HL-60 (cell line): ENCODE measurements at places on chromosomes 2 and 18.

- DNase-seq: peak; percentile 37
Observed at GRCh38 chr18:57523171-57523956, 63.1 kb downstream of the FECH start.

DNA sequence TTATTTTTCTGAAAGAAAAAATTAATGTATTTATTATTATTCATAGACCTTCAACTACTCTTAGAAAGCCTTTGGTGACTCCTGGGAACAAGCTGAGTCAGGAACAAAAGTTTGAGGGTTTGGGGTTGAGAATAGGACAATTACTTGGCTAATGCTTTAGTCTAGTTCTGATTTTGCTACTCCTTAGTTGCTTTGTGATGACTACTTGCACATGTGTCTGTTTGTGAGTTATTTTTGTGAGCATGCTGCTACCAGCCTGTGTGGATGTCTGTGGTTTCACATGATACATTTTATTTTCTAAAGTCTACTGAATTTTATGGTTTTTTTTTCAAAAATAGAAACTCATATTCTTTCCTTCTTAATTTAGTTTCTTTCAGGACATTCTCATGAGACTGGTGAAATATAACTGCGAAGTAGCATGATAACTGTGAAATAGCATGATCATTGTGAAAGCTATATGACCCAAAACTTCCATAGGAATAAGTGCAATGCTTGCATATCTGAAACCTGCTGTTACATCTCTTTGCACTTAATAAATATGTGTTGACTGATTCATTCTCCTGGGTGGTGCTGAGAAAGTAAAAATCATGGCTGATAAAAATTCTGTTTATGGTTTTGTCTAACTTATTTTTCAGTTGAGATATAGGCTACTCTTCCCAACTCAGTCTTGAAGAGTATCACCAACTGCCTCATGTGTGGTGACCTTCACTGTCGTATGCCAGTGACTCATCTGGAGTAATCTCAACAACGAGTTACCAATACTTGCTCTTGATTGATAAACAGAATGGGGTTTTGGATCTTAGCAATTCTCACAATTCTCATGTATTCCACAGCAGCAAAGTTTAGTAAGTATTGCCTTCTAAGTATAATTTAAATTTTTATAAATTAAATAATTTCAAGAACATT, 17.9 kb upstream of the IL18R1 start:
- no peak for DNase-seq

GRCh38 chr2:183123959-183124221, 353 bp upstream of the NUP35 start:
- DNase-seq: no peak

- no peak for DNase-seq
Observed at GRCh38 chr2:100121124-100121718, 21.2 kb downstream of the AFF3 start.

DNA sequence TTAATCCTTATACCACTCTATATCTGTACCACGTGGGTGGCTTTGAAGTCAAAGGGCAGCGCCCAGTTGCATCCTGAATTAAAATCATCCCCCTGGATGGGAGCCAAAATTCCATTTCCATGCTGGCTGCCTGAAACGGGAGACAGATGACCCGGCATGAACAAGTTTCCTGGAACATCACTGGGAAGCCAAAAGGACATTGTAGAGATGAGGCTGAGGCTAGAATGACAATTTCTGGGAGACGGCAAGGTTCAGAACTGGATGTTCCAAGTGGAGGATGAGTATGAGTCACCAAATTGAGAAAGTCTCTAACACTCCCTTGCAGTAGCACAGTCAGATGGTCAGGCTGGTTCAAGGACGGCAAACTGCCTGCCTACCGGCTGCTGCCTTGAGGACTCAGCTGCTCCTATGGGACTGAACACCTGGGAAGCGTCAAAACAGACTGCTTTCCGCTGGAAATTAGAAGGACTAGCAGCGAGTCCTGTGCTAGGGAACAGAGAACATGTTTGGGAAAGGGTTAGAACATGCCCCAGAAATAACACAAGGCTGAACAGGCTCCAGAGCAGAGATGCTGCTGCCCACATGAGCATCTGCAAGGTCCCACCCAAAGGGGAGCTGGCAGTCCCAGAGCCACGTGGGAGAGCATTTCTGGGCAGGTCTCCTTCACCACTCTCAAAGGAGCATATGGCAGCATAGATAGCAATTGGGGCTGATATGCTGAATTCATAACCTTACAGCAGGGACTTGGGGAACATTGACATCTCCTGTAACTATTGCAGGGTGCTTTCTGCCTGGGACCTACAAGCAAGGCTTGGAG, 32.0 kb downstream of the YPEL5 start:
- no peak for DNase-seq

DNA sequence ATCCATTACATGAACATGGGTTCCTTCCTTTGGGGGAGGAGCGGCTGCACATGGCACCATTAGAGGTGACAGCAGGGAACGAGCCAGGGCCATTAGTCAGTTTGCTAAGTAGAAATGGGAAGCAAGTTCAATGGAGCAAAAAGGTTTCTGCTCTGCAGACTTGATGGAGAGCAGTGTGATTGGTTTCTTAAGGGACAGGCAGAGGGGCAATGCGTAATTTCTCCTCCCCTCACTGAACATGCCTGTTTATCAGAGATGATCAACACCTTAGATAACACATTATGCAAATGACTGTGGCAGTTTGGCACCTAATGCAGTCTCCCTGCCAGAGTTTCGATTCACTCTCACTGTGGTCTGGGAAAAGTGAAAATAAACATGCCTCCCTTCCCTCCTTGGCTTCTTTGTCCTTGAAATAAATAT, 414.5 kb downstream of the STK39 start:
- no peak for DNase-seq

DNA sequence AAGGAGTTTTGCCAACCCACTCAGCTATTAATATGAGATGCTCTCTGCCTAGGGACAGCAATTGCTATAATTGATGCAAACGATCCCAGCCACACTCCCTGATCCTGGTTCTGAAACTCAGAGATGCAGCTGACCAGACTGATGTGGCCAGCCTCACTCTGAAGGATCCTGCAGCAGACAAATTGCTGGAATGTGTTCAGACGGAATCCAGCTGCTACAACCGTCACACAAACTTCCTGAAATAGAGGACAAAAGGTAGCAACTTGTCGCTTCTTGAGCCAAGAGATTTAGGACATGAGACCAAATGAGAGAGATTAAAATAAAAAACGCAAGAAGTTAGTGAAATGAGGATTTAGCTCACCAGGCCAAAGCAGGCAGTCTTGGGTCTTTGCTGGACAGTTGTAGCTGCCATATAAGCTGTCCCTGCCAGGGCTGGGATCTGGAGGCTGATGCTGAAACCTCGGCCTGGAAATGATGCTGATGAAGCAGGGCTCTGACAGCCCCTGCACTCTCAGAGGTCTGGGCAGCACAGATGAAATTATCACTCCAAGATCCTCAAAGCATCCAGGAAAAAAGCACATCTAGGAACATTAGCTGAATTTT, 8.3 kb upstream of the YWHAQ start:
- DNase-seq: no peak

GRCh38 chr18:73838107-73838506, 309.5 kb downstream of the FBXO15 start:
- DNase-seq: no peak

GRCh38 chr2:237868631-237869342, 9.4 kb downstream of the RAMP1 start:
- no peak for DNase-seq

DNA sequence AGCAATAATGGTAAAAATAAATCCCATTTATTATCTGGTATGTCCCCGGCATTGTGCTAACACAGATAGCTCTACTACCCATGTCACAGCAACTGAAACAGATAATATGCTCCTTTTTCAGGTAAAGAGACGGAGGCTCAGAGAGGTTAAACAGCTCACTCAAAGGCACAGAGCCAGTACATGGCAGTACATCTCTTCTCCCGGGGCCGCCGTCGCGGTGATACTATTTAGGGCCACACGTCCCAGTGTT, 693 bp upstream of the PDK1 start:
- DNase-seq: no peak

DNA sequence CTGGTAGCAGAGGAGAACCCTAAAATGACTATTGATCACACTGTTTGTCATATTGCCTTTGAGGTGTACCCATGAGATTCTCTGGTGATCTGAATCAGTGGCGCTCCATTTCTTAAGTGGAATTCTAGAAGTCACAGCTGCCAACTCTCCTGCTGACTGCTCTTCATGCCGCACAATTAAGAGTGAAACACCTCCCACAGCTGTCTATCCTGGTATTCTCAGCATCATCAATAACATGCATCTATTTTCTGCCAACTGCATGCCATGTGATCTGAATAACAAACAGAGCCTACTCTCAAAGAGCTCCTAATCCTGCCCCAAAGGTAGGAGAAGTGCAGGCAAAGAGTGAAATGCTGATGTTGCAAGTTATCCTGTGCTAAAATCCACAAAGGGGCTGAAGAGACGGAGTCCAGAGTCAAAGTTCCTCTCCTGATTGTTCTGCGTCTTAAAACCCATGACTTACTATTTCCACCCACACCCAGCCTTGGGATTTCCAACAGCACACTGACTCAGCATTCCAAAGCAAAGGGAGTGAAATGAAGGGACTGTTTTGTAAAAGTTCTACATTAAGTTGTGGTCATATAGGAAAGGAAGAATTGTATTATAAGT, 13.7 kb upstream of the DAPL1 start:
- DNase-seq: no peak
